Stimulated activated CD8-positive, alpha-beta memory T cell treated with anti-CD3 and anti-CD28 coated beads, Interleukin-15, amount 100 ng/mL, for 4 hours (primary cell): ENCODE measurements at places on chromosomes 5 and 9.

- no peak for DNase-seq
Observed at GRCh38 chr9:122684851-122685250, 9.9 kb downstream of the OR1L3 start.

- no peak for DNase-seq
Observed at GRCh38 chr9:77005216-77005615, 14.2 kb upstream of the FOXB2 start.

- no peak for DNase-seq
Observed at GRCh38 chr9:83996126-83996525, 15.5 kb downstream of the RMI1 start.

- no peak for DNase-seq
Observed at GRCh38 chr9:117938086-117938485, 233.9 kb downstream of the TLR4 start.

DNA sequence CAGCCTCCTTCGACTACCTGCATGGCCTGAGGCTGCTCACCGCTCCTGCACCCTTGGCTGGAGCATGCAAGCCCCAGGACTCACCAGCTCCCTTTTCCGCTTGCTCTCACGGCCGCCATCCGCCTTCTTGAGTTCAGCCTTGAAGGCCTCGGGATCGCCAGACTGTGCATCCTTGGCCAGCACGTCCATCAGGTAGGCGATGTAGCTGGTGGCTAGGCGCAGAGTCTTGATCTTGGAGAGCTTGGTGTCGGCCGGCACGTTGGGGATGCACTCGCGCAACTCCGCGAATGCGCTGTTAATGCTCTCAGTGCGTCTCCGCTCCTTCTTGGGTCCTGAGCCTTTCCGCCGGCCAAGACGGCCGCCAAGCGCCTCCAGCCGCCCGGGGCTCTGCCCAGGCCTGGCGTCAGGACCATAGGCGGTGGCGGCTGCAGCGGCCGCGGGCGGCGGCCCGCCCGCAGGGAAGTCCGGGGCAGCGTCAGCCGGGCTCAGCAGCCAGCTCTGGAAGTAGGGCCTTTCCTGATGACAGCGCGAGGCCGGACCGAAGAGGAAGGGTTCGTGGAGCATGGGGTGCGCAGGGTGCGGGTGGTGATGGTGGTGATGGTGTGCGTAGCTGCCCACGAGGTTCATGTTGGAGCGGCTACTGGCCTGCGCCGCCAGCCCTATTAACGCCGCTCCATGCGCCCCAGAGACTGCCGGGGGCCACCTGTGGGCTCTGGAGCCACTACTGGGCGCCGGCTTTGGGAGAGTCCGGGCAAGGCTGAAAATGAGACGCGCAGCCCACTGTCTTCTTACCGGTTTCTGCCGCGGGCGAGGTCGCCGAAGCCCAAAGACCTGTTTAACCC is 424 bp downstream of the HAND1 start:
- no peak for DNase-seq
